ENCODE measurements at places on chromosomes 3 and 15.

GRCh38 chr3:171825222-171825828 lies 15.0 kb upstream of the PLD1 start:
- no peak for DNase-seq

DNA sequence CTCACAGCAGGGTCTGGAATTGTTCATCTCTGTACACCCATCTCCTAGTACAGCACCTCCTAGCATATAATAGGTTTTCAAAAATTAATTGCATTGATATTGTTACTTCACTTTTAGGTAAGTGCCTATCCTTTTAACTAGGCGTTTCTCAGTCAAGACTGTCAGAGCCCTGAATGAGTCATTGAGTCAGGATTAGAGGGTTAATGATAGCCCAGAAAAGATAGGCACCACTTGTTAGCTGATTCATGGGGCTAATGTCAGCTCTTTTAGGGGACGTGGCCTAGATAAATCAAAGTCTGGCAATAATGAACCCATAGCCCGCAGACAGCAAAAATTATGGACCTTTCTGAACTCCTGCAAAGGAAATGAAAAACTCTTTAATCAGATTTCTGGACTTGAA lies 42.9 kb downstream of the TIMP4 start:
- no peak for DNase-seq

GRCh38 chr3:124043023-124043422 lies 51.1 kb upstream of the ROPN1 start:
- DNase-seq: no peak

DNA sequence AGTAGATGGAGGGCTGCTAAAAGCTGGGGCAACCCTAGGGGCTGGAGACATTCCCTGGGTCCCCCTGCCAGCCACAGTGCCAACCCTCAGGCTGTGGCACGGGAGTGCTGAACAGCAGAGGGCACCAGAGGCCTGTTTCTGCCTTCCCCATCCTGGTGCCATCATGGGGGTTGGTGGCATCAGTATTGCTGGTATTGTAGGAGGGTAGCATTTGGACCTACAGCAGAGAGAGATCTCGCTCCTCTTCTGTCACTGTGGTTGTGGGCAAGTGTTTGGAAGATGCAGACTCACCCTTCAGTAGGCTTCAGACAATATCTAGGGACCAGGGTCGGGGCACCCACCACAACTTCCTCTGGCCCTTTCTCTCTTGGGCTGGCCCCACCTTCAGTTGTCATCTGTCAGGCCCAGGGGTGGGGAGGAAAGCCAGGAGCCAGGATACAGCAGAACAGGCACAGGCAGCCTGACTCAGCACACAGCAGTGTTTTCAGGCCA lies 123.5 kb downstream of the RPLP1 start:
- DNase-seq: peak; percentile 75

GRCh38 chr15:101185336-101185735 lies 66.5 kb downstream of the CHSY1 start:
- no peak for DNase-seq

- no peak for DNase-seq
These were observed 39.5 kb downstream of the MFSD1 start for GRCh38 chr3:158841387-158841786.

DNA sequence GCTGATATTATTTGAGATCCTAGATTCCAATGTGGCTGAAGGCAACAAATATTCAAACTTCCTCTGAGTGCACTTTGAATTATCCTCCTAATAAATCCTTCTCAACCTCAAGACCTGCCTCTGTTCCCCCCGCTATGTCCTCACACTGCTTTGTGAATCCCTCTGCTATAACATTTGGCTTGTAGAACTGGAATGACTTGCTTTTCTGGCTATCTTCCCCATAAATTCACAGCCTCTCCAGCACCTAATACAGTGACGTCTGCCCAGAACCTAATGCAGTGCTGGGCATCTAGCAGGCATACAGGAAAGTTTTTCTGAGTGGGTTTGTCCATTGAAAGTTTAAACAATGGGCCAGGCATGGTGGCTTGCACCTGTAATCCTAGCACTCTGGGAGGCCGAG lies 643.9 kb upstream of the ADAMTS9 start:
- DNase-seq: no peak
